ENCODE measurements at places on chromosomes 16 and 17.

GRCh38 chr16:9248162-9248561 lies 156.7 kb downstream of the HAPSTR1 start:
- no peak for DNase-seq

DNA sequence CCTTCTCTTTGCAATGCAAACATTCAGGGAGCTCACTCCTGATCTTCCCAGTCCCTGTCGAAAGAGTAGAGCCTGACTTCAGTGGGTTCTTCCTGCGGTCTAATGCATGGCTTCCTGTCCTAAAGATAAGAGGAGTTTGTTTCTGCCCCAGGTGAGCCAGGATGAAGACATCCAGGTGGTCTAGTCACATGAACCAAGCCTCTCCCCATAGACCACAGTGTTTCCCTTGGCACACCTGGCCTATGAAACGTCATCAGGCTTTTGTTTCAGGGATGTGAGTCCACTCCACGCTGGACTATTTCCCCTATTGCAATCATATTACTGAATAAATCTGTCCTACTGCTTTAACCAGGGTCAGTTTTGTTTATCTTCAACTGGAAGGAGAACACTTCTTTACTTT lies 21.1 kb downstream of the CES1 start:
- no peak for DNase-seq

GRCh38 chr17:73470316-73470826 lies 158.6 kb upstream of the CDC42EP4 start:
- no peak for DNase-seq

- DNase-seq: no peak
Measured at GRCh38 chr16:68737046-68737729, at the start of gene CDH1. Gene CDH1, plus strand, starts transcription at chr16:68737292. Its CDS starts 124 bp downstream, at chr16:68737416.

- DNase-seq: peak; percentile 27
Measured at GRCh38 chr17:913207-913606, 66.4 kb downstream of the NXN start.

- DNase-seq: no peak
Measured at GRCh38 chr17:55484575-55484974, 26.7 kb downstream of the SMIM36 start.

GRCh38 chr17:34390649-34391048 lies 27.6 kb upstream of the CCL1 start:
- DNase-seq: no peak

- peak; percentile 66 for DNase-seq
Measured at GRCh38 chr17:45302649-45303173, 14.1 kb downstream of the MAP3K14 start.

GRCh38 chr16:54875443-54875842 lies 55.2 kb upstream of the IRX5 start:
- DNase-seq: no peak

DNA sequence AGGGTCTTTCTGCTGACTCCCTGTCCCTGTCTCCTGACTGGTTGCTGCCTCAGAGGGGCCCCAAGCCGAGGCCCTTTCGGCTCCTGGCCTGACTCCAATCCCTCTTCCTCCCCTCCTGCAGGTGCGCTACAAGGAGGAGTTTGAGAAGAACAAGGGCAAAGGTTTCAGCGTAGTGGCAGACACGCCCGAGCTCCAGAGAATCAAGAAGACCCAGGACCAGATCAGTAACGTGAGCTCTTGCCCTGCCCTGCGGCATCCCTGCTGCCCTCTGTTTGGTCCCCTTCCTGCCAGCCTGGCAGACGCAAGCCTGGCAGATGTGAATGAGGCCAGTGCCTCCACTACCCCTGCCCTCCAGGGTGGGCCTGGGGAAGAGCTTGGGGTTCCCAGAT lies 27.1 kb upstream of the LASP1NB start:
- DNase-seq: no peak

DNA sequence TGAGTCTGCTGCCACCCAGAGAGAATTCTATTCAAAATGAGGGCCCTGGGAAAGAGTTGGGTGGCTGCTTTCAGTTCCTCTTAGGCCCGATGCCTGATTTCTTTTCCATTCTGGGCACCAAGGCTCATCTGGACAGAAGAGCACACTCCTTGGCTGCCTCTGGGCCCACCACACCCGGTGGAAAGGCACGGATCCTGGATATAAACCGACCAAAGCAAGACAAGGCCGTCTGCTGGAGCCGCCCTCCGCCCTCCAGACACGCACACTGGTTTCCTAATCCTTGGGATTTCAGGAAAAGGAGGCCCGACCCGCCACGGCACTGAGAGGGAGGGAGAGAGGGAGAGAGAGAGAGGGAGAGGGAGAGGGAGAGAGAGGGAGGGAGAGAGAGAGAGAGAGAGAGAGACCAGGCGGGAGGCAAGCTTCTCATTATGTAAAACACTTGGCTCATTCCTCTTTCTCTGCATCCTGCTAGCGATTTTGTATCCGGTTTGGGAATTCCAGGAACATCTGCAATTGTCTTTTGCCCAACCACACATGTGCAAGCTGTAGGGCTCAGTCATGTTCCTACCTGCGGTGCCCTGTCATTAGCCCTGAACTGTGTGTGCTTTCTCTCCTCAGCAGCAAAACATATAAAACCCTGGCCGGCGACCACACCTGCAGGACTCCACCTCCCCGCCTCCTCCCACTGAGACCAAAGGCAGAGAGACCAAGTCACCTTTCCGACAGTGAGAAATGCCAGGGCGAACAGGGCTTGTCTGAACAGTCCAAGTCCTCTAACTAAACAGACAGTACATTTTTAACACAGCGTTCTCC lies 347.2 kb downstream of the SOX9 start:
- no peak for DNase-seq

DNA sequence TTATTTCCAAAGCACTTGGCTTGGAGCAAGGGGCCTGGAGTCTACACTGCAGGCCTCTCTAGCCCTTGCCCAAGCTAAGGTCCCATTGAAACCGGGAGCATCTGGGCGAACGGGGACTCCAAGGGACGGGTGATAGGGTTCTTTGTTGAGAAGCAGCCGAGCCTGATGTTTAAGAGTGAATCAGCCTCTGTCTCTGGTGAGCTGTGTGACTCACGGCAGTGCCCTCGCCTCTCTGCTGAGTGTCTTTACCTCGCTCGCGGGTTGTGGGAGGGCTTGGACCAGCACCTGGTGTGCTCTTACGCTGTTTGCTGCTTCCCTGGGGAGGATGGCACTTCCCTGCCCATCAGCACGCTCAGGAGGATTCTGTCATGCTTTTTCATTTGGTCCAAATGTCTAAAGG lies 1.3 kb downstream of the HGS start:
- DNase-seq: peak; percentile 52

GRCh38 chr16:71364133-71364681 lies 5.7 kb downstream of the CALB2 start:
- no peak for DNase-seq

- DNase-seq: no peak
Measured at GRCh38 chr17:49402706-49403105, 12.0 kb downstream of the PHB1 start.

DNA sequence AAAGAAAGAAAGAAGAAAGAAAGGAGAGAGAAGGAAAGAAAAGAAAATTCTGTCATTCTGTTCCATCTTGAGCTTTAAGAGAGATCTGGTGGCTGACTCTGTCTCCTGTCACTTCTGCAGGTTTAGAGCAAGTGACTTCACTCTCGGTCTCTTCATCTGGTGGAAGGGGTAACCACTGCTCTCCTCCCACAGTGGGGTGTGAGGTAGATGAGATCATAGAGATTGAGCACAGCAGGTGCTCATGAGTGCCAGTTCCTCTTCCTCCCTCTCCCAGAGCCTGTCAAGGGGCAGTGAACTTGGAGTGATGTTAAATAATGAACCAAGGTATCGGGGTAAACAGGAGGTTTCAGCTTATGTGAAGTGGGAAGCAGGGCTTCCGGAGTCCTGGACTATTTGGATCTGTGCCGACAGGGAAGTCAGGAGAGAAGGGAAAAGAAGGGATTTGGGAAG lies 47.7 kb downstream of the BEAN1 start:
- peak; percentile 60 for DNase-seq

DNA sequence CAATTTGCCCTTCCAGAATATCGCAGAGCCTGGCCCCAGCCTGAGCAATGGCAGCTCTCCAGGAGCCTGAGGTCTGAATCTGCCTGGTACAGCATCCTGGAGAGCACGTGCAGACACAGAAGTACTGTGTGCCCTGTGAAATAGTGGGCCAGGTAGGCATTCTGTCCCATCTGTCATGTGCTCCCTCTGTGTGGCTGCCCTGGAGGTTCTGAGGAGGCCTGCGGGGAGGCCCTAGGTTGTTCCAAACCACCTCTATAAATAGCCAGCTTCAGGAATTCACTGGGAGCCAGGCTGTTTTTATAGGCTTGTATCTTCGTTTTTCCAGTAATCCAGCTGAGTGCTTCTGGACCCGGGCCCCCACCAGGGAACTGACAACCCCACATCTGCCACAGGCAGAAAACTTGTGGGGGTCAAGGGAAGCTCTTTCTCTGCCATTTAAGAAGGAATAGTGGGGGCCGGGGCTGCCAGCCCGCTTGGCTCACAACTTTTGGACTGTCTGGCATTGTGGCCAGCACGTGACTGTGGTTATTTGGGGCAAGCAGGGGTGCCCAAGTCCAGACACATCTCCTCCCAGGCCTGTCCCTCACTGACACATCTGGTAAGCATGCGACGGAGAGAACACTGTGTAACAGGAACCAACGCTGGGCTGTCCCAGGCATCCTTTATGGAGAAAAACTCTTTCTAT lies 356.3 kb upstream of the TNRC6C start:
- DNase-seq: no peak

GRCh38 chr16:85844786-85845185 lies 45.3 kb downstream of the COX4I1 start:
- DNase-seq: peak; percentile 48

- peak; percentile 92 for DNase-seq
Measured at GRCh38 chr17:10316801-10317542, 55.8 kb downstream of the MYH13 start.

- no peak for DNase-seq
Measured at GRCh38 chr17:78804777-78805176, 22.7 kb upstream of the CYTH1 start.

- DNase-seq: peak; percentile 86
Measured at GRCh38 chr16:66741169-66741900, 10.1 kb downstream of the DYNC1LI2 start.

DNA sequence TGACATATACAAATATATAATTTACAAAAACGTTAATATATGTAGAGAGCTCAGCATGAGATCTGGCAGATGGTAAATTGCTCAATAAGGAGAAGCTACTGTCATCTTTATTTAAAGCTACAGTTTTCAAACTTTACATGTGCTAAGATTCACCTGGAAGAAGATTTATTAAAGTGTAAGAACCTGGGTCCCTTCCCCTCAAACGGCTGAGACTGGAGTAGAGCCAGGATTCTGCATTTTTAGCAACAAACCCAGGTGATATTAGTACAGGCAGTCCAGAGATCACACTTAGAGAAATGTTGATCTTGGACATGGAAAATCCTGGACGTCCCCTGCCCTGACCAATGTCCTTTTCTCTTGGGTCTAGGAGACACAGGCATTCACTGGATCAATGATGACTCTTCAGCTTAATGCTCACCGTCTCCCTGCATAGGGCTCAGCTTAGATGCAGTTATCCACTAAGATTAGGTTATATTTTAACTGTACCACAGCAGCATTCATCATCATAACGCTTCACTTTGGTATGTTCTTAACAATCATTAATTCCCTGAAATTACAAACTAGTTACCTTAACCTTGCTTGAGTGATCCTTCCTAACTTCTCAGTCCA lies 20.4 kb downstream of the CDR2 start:
- DNase-seq: no peak

- DNase-seq: no peak
Measured at GRCh38 chr17:29709866-29710519, 87.3 kb upstream of the CORO6 start.

DNA sequence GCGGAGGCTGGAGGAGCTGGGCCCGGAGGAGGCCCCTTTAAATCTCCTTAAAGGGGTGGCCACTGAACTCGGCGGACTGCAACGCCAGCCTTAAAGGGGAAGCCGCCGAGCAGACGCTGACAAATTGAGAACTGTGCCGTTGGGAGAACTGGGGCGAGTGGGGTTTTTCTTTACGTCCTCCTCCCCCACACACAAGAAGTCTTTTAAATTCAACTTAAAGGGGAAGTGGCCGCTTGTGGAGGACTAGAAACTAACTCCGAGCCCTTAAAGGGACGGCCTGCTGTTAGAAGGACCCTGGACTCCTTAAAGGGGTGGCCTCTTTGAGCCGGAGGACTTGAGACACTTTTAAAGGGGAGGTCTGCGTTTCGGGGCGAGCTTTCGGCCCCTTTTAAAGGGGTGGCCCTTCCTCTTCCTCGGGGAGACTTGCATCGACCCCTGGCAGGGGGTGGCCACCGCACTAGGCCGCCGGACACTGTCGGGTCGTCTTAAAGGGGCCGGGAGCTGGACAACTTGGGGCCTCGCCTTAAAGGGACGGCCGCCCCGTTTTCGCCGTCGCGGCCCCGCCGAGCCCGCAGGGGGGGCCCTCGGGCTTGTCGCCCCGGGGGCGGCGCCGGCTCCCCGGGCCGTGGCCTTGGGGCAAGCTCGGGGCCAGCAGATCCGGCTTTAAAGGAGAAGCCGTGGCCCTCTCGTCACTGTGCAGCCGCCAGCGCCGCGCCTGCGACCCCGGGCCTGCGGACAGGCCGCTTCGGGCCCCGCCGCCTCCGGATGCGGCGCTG lies 688 bp downstream of the FBRS start:
- DNase-seq: peak; percentile 98

DNA sequence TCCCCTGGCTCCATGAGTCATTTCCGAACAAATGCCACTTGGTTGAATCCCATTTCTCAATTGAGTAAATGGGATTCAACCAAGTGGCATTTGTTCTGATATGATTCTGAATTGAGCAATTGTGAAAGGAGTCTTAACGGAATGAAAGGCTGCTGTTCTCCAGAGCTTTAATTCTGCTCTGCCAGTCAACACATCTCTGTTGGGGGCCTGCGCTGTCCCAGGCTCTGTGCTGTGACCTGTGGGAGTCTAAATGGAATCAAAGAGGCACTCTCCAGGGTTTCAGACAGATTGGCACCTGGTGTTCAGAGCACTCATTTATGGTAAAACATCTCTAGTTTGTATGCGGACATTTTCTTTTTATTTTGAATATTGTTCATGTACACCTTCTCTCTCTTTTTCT lies 126.2 kb downstream of the WSCD1 start:
- DNase-seq: no peak

DNA sequence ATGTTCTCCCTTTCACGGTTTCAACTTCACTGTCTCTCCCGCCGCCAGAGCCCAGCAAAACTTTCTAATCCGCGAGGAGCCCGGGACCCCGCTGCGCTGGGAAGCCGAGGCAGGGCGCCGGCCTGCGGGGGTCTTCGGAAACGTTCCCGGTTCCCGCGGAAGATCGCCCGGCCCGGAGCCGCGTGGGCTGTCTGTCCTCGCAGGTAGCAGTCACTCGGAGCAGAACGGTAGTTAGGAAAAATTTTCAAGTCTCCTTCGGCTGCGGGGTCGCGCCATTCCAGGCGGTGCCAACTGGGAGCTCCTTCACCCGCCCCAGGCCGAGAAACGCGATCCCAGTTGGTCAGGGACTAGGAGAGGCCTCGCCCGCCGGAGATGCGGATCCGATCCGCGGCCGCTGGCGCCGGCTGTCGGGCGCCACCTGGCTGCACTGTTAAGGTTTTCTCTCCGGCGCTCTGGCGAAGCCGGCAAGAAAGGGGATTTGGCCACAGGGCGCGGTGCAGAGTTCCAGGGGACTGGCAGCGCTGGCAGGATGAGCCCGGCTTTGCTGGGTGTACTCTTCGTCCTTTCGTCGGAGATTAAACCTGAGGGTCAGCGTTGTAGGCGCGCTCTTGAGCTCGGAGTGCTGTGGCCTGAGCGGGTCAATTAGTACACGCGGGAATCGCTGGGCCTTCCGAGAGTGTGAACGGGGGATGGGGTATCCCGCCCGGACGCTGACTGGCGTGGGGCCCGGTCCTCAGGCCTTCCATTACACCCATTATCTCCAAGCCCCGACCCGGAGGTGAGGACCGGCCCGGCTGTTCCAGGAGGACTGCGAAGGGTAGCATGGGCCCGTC lies 135.4 kb downstream of the KCNJ12 start:
- DNase-seq: peak; percentile 90

GRCh38 chr16:65782611-65783600 lies 583.6 kb upstream of the CDH5 start:
- DNase-seq: no peak

All from suppressor macrophage treated with lipopolysaccharide for 1 hour (primary cell).